ENCODE measurements at places on chromosomes 11 and 22.
A peak's percentile ranks its signal among the peaks of the same experiment; 100 is the strongest.

DNA sequence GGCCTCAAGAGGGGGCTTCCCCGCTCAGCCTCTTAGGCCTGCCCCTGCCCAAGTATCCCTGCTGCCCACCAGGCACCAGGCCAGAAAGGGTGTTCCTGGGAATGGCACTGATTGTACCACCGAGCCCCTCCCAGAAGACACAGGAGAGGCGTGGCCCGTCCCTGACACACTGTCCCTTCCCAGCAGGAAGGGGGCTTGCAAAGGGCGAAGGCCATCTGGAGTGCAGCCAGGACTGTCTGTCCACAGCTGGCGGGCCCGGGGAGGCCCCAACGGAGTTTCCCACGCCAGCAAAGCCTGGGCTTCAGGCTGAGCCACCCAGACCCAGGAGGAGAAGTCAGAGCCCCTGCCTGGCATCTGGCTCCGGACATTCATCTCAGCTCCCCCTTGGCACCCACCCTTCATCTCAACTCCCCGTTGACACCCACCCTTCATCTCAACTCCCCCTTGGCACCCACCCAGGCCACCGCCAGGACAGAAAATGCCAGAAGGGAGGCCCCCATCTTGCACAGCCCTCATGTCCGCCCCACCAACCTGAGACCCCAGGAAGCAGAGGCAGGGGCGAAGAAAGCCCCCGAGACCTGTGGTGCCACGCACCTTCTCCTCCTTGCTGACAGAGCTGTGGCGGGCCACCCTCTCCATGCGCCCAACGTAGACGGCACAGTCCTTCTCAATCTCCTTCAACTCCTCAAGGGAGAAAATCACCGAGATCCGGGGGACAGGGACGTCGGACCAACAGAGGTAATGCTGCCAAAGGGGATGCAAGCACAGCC is 19.4 kb downstream of the TUBGCP6 start:
- DNase-seq, result no peak

- DNase-seq, result no peak
Observed at GRCh38 chr11:48028914-48029680, 48.7 kb downstream of the PTPRJ start.

GRCh38 chr11:119314726-119315125 is 2.2 kb downstream of the MCAM start:
- DNase-seq, result no peak

DNA sequence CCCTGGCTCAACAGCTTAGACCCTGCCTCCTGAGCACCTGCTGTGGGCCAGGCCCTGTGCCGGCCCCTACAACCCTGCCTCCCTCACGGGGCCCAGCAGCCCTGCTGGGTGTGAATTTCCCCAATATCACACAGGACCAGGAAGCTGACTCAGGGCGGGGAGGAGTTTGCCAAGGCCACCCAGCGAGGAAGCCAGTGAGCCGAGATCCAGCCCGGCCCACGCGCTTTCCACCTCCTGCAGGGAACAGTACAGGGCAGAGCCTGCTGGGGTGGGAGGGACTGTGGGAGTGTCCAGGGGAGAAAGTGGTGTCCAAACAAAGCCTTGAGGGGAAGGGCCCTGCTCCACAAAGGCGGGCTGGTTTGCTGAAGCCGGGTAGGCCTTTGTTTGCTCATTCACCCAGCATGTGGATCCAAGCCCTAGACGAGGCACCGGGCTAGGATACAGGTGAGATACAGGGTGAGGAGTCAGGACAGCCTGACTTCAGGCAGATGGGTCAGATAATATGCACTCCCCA is 26.8 kb downstream of the RPL3 start:
- DNase-seq, result no peak

GRCh38 chr11:116110802-116111201 is 606.6 kb upstream of the CADM1 start:
- DNase-seq, result no peak

GRCh38 chr11:34351687-34352469 is 5.9 kb downstream of the ABTB2 start:
- DNase-seq, result no peak

GRCh38 chr11:116557282-116557681 is 215.5 kb downstream of the BUD13 start:
- no peak for DNase-seq

GRCh38 chr11:13277768-13278608 is at the start of gene BMAL1:
TSS of gene BMAL1 (plus strand) at chr11:13277790. CDS start at chr11:13354309, 76,519 bp downstream.
- peak; percentile 56 for DNase-seq

- DNase-seq, result no peak
Observed at GRCh38 chr22:48906216-48906835, 921.3 kb downstream of the BRD1 start.

- no peak for DNase-seq
Observed at GRCh38 chr11:32752001-32752400, 42.5 kb downstream of the CCDC73 start.

GRCh38 chr11:124729571-124729970 is 10.2 kb upstream of the NRGN start:
- no peak for DNase-seq

DNA sequence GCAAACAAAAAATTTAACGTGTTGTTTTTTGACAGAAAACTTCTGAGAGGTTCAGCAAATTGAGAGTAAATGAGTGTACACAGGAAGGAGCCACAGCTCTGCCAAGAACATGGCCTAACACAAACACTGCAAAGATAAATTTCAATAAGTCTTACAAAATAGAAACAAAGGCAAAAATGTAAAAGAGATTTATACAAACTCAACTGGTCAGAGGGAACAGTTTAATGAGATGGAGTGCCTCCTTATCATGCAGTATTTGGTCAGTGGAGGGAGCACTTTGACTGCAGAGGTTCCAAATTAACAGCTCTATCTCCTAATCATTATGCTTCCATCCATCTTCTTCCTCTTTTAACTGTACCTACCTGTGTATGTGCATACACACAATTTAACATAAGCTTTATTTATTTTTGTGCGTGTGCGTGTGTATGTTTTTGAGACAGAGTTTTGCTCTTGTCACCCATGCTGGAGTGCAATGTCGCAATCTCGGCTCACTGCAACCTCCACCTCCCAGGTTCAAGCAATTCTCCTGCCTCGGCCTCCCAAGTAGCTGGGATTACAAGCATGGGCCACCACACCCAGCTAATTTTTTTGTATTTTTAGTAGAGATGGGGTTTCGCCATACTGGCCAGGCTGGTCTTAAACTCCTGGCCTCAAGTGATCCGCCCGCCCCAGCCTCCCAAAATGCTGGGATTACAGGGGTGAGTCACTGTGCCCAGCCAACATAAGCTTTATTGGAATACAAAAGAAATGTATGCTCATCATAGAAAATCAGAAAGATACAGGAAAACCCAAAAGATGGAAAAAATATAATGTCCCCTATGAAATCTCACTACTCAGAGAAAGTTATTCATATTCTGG is 111.9 kb downstream of the MRTFA start:
- DNase-seq, result no peak

DNA sequence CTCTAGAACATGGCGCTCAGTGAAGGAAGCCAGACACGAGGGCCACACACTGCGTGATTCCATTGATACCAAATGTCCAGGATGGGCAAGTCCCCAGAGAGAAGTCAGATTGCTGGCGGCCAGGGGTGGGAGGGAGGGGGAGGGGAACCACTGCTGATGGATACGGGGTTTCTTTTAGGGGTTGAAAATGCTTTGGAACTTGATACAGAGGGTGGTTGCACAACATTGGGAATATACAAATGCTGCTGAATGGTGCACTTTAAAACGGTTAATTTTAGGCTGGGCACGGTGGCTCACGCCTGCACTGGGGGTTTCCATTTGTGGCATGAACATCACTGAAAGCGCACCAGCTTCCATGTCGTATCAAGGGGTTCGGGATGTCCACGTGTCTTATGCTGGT is 5.1 kb downstream of the TSPO start:
- DNase-seq, result no peak

- DNase-seq, result no peak
Observed at GRCh38 chr11:125341676-125342075, 154.4 kb downstream of the FEZ1 start.

DNA sequence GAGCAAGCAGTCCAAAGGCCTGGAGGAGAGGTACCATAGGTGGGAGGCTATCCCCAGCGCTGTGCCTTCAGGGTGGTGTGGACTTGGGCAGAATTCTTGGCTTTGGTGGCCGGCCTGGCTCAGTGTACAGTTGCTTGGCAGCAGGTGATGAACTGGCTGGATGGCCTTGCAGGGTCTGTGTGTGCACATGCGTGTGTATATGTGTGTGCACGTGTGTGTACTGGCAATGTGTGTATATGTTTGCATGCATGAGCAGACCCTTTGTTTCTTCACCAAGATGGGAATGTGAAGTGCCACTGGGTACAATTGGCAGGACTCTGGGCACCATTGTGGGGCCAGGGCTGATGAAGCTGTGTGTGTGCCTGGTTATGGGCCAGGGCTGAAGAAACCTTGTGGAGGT is 53.0 kb downstream of the CEP164 start:
- DNase-seq, result no peak

GRCh38 chr11:123601136-123601535 is 53.3 kb downstream of the SCN3B start:
- DNase-seq, result no peak

DNA sequence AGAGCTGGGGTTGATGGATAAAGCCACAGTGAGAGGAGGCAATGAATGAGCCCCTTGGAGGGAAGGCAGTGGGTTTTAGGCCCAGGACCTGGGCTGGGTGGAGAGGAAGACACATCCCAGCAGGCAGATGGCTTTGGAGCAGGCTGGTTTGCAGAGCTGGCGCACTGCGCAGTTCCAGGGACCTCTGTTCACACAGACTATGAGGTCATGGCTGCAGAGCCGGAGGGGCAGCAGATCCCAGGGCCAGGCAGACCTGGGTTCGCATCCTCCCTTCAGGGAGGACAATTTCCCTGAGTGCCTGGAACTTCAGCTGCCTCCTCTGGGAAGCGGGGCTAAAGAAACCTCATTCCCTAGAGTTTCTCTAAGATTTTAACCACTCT is 28.2 kb upstream of the DGKZ start:
- no peak for DNase-seq

All from activated gamma-delta T cell treated with Interleukin-2 at 50 U/mL for 16 hours (primary cell).